ENCODE measurements at places on chromosomes 6 and 20. TPM values are rescaled to one million over a fixed set of nuclear protein-coding genes. Genes with fewer than 3 reads are reported as not detected.
A peak's percentile ranks its signal among the peaks of the same experiment; 100 is the strongest.

GRCh38 chr20:50335866-50336265, 145.2 kb downstream of the CEBPB start:
- H3K27ac ChIP-seq, result no peak overlapping the region
- no peaks in the 10 kb centered on the region for H3K27me3 ChIP-seq
- H3K4me1 ChIP-seq, result peaks cover 18% of the 10 kb centered on the region
- no peak for DNase-seq
- H3K36me3 ChIP-seq, result no peaks in the 10 kb centered on the region

DNA sequence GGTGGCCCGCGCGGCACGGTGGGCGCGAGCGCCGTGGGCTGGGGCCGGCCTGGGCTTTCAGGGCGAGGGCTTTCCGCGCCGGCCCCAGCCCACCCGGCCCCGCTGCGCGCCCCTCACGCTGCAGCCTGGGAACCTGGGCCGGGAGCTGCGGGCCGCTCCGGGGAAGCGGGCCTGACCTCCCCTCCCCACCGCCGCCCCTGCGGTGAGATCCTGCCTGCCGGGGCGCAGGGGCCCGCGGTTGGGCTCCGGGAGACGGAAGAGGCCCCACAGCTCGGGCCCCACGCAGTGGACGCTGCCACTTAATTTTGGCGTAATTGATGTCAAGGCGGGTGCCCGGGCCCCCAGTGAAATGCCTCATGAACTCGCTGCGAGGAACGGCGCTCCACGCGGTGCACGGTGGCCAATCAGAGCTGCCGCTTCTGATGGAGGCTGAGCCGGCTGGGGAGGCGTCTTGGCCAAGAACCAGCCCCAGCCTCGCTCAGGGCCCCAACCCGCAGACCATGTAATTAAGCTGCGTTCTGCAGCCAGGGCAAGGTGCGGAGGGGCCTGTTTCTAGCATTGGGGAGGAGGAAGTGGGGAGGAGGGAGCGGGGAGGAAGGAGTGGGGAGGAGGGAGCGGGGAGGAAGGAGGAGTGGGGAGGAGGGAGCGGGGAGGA, 96.1 kb upstream of the BHLHE23 start:
- H3K36me3 ChIP-seq, result no peaks in the 10 kb centered on the region
- peaks cover 5% of the 10 kb centered on the region for H3K4me1 ChIP-seq
- H3K4me3 ChIP-seq, result peak overlapping the region; percentile 67
- peak; percentile 40 for DNase-seq
- H3K27ac ChIP-seq, result no peak overlapping the region

DNA sequence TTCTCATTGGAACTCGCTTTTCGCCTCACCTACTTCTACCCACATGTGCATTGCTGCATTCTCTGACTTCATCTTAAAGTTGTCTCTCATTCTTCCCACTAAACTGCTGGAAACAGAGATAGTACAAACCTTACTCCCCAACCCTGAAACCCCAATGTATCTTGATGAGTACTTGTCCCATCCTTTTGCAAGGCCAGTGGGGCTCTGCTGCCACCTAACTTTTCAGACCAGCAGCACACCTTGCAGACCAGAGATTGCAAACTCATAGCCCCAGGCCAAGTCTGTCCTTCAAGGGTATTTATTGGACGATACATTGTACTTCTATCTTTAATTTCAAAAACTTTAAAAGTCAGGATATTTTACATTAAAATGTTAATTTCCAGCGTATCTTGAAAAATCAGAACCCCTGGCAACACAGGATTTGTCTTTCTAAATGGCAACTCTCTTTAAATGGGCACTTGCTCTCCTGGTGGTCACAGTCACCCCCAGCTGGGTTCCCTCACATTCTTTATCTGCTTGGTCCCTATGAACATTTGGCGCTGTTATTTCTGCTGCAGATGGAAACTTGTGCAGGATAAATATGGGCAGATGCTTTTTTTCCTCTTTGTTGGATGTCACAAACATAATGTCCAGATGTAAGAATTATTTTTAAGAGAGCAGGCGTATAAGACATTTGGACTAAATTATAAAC, 83.9 kb downstream of the SOD2 start:
- DNase-seq, result peak; percentile 70
- no peaks in the 10 kb centered on the region for H3K4me1 ChIP-seq
- H3K4me3 ChIP-seq, result no peak overlapping the region
- no peak overlapping the region for H3K27ac ChIP-seq
- no peaks in the 10 kb centered on the region for H3K27me3 ChIP-seq

GRCh38 chr20:43849496-43850186, 65.0 kb upstream of the TOX2 start:
- no peaks in the 10 kb centered on the region for H3K36me3 ChIP-seq
- H3K27ac ChIP-seq, result no peak overlapping the region
- DNase-seq, result no peak
- no peaks in the 10 kb centered on the region for H3K27me3 ChIP-seq
- no peaks in the 10 kb centered on the region for H3K4me1 ChIP-seq

DNA sequence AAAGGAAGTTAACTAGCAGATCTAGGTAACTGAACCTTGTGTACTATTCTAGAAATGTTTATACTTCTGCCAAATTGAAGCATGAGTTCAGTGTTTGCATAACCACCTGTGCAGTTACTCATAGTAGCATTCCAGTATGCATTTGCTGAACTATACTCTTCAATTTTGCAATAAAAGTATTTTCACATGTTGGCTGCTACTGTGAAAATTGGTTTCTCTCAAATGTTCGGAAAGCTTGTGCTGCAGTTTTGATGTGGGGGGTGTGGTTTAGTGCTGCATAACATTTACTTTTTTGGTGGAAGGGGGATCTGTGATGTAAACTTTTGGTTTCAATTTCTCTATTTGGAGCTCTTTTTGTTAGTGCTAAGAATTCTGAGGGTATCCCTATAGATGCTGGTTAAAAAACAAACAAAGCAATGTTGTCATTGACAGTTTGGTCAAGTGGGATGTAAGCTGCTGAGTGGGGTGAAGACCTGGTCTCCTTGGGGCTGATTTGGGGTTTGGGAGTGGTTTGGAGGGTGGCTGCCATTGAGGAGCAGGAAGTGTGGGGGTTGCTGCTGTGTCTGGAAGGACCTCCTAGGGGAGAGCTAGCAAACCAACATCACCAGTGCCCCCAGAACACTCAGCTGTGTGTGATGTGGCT, 87.8 kb downstream of the CARMIL1 start:
- H3K27ac ChIP-seq, result peak overlapping the region; percentile 25
- H3K36me3 ChIP-seq, result no peaks in the 10 kb centered on the region
- H3K27me3 ChIP-seq, result no peaks in the 10 kb centered on the region
- peaks cover 68% of the 10 kb centered on the region for H3K4me1 ChIP-seq
- no peak overlapping the region for H3K4me3 ChIP-seq

DNA sequence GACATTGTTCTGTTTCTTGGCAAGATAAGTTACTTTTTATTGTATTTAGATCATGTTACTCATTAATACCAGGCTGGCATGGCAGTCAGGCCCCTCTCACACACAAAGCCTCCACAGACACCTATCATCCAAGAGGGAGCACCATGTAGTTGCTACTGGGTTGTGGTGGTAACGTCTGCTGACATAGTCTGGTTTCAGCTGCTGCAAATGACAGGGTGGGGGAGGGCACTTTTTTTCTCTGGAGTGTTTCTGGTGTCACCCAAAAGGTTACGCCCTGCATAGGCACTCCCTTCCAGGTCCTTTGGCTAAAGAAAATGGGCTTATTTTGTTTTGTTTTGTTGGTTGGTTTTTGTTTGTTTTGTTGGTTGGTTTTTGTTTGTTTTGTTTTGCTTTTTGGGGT, 236.4 kb upstream of the RIMS1 start:
- H3K4me1 ChIP-seq, result peaks cover 13% of the 10 kb centered on the region
- H3K4me3 ChIP-seq, result no peak overlapping the region
- DNase-seq, result no peak
- no peaks in the 10 kb centered on the region for H3K27me3 ChIP-seq
- H3K27ac ChIP-seq, result no peak overlapping the region
- no peaks in the 10 kb centered on the region for H3K36me3 ChIP-seq

DNA sequence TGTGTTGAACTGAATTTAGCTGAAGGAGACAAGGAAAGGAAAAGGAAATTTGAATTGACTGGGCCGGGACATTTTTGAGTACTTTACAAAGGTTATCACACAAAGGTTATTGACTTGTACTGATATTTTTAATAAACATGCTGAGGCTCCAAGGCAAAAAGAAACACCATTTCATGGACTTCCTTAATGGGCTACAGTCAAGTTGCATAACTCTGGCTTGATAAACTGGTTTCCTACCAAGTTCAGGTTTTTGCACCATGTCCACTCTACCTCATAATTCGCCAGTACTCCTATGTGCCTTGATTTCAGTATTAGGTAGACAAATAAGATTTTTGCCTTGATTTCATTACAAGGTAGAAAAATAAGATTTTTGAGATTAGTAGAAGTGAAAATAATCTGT, 65.8 kb upstream of the FUT9 start:
- no peak for DNase-seq
- no peak overlapping the region for H3K4me3 ChIP-seq
- H3K27ac ChIP-seq, result no peak overlapping the region
- H3K36me3 ChIP-seq, result no peaks in the 10 kb centered on the region
- no peaks in the 10 kb centered on the region for H3K27me3 ChIP-seq
- no peaks in the 10 kb centered on the region for H3K4me1 ChIP-seq

DNA sequence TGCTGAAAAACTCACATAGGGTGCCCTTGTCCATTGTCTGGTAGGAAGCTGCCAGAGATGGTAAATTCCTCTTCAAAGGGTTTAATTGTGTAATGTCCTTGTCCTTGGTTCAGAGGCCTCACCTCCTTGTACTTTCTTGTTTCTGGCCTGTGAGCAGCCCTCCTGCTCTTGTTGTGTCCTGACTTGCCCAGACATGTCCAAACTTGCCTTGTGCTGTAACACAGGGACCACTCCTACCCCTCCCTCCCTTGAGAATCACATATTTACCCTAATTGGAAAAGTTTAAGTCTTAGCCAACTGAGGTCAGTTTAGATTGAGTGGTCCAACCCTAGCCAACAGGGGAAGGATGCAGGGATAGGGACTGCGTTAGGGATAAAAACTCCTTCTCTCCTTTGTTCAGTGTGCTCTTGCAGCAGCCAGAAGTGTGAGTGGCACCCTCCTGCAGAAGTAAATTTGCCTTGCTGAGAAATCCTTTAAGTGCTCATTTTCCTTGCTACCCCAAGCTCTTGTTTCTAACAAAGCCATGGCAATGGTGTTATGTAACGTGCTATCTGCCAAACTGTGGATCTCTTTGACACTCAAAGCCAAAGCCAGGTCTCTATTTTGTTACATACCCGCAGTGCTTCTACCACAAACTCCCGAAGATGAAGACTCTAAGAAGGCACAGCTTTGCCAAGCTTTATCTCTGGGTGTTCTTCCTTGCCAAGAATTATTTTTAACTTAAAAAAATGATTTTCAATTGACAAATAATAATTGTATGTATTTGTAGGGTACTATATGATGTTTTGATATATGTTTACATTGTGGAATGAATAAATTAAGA, 414.5 kb downstream of the ESR1 start:
- H3K4me1 ChIP-seq, result peaks cover 4% of the 10 kb centered on the region
- no peak for DNase-seq
- H3K27ac ChIP-seq, result peak overlapping the region; percentile 87
- no peaks in the 10 kb centered on the region for H3K27me3 ChIP-seq
- H3K36me3 ChIP-seq, result peaks cover 29% of the 10 kb centered on the region

GRCh38 chr6:148461986-148462577, 119.4 kb downstream of the SASH1 start:
- no peak overlapping the region for H3K27ac ChIP-seq
- H3K36me3 ChIP-seq, result no peaks in the 10 kb centered on the region
- peaks cover 21% of the 10 kb centered on the region for H3K4me1 ChIP-seq
- no peak for DNase-seq
- no peak overlapping the region for H3K4me3 ChIP-seq

DNA sequence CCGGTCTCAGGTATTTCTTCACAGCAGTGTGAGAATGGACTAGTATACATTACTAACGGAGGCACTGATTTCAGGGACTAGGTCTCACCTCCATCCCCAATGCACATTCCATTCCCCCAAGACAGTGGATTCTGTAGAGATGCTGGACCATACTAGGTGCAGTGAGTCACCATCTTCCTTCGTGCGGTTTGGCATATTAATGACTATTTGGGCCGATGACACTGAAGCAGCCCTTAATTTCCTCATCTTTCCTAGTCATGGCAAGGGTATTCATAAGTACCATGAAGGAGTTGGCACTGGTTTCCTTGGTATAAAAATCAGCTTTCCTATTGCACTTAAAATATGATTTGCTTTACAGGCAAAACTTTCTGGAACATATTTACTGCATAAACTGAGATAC, 121.4 kb upstream of the TRAF3IP2 start:
- H3K4me1 ChIP-seq, result peaks cover 28% of the 10 kb centered on the region
- H3K27ac ChIP-seq, result no peak overlapping the region
- peaks cover 5% of the 10 kb centered on the region for H3K36me3 ChIP-seq
- no peaks in the 10 kb centered on the region for H3K27me3 ChIP-seq
- DNase-seq, result no peak

GRCh38 chr6:132512342-132512637, 626 bp downstream of the STX7 start:
- peaks cover 22% of the 10 kb centered on the region for H3K4me1 ChIP-seq
- peaks cover 18% of the 10 kb centered on the region for H3K27me3 ChIP-seq
- H3K27ac ChIP-seq, result no peak overlapping the region
- no peak for DNase-seq

DNA sequence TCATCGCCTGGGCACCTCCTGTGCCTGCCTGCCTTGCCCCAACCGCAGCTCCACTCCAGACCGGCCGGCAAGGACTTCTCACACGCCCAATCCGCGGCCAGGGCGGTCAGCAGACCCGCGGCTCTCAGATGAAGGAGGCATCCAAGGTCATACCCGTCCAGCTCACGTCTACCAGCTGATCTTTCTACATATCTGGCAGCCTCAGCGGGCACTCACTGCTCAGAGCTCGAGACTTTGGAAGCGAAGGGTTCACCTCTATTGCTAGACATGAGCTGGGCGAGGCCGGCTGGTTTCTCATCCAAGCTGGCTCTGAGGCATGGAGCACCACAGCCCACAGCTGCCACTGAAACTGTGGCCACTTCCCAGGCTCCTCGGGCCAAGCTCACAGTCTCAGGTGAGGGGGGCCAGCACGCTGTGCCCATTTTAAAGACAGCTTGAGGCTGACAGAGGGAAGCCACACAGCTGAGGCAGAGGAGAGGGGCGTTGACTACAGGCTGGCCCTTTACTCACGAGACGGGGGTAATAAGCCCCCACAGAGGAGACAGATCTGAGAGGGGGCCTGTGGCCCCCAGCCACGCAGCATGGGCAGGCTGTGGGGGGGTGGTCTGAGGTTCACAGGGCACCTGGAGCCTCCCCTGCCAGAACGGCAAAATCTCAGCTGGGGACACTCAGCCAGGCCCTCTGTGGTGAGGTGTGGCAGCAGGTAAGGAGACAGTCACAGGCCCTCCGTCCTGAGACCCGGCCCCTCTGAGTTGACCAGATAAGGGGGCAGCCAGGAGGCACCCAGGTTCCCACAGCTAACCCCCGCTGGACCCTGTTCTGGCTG, 2.0 kb downstream of the LAMA5 start:
- no peaks in the 10 kb centered on the region for H3K27me3 ChIP-seq
- no peaks in the 10 kb centered on the region for H3K36me3 ChIP-seq
- peak overlapping the region; percentile 76 for H3K27ac ChIP-seq

- peaks cover 5% of the 10 kb centered on the region for H3K36me3 ChIP-seq
- no peak overlapping the region for H3K4me3 ChIP-seq
- no peak for DNase-seq
- H3K4me1 ChIP-seq, result peaks cover 20% of the 10 kb centered on the region
- no peaks in the 10 kb centered on the region for H3K27me3 ChIP-seq
- H3K27ac ChIP-seq, result no peak overlapping the region
Measured at GRCh38 chr20:6164421-6165341, 41.9 kb upstream of the FERMT1 start.

The PDRG1 gene
- 16.0 TPM for total RNA-seq

The PRICKLE4 gene
- 1.5 TPM for total RNA-seq

The PSMB9 gene
- 4.3 TPM for total RNA-seq

The RIPPLY2 gene
- total RNA-seq, result 2.1 TPM

The SLC17A3 gene
- not detected for total RNA-seq

The CRISP3 gene
- total RNA-seq, result not detected

The SLC17A1 gene
- total RNA-seq, result not detected

The TBC1D32 gene
- 8.9 TPM for total RNA-seq

The HLA-DPA1 gene
- 5.4 TPM for total RNA-seq

All from WTC11 (cell line).